CD4-positive, CD25-positive, alpha-beta regulatory T cell (primary cell): ENCODE measurements at places on chromosomes 2 and 18.

DNA sequence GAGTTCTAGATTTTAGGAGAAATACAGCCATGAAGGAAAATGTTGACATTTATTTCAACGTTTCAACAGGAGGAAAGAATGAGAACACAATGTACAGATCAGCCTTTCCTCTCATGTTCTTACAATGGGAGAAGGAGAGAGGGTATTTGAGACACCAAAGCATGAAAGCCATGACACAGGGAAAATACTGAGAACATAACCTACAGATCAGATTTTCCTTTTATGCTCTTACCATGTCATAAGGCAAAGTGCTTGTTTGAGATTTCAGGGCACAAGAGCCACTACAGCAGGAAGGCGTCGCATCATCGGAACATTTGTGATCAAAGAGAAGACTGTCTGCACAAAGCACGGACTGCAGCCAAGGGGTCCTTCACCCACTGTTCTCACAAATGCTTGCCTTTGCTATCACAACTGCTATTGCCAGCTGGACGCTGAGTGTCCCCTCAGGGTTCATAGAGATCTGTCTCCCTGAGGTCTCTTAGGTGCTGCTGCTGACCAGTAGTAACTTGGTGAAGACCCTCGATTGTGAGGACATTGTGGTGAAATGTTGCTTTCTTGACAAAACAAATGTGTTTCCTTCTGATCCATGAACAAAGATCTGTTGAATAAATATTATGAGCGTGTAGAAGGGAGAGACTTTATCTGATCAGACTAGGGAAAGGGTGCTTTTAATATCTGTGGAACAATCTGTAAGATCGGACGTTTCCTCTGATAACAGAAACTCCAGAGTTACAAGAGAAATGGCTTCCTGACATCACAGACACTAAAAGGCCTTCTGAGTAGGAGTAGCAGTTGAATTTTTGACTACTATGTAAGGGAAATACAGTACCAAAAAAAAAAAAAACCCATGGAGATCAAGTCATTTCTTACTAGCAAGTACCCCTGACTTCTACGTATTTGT lies 6.4 kb upstream of the IL1RL1 start:
- DNase-seq: no peak

DNA sequence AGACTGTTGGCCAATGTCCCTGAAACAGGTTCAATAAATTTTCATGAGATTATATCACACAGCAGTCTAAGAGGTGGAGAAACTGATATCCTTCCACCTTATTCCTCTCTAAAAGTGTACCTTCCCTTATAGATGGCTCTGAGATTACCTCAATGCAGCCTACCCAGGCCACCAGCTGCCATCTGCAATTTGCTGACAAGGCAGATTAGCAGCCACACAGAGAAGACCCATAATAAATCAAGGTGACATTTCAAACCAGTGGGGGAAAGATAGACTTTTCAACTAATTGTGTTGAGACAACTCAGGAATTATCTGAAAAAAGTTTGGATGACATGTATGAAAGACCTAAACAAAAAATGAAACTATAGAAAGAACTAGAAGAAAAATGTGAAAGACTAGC lies 43.2 kb downstream of the ZBTB7C start:
- DNase-seq: no peak

- no peak for DNase-seq
Observed at GRCh38 chr2:228786901-228787300, 484.2 kb downstream of the PID1 start.

DNA sequence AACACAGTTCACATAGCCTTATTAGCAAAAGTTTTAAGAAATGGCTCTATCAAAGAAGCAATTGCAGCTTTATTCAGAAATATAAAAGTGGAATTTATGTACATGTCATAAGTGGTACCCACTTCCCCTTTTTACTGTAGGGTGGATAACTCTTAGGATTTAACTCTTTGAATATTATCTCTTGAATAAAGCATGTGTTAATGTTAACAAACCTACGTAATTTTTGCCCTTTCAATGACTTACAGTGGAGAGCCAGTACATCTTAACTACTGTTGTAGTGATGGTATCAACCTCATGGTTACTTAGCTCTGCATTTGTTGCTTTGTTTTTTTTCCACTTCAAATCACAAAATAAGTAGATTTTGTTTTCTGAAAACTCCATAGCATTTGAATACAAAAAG lies 8.8 kb downstream of the NABP1 start:
- no peak for DNase-seq

DNA sequence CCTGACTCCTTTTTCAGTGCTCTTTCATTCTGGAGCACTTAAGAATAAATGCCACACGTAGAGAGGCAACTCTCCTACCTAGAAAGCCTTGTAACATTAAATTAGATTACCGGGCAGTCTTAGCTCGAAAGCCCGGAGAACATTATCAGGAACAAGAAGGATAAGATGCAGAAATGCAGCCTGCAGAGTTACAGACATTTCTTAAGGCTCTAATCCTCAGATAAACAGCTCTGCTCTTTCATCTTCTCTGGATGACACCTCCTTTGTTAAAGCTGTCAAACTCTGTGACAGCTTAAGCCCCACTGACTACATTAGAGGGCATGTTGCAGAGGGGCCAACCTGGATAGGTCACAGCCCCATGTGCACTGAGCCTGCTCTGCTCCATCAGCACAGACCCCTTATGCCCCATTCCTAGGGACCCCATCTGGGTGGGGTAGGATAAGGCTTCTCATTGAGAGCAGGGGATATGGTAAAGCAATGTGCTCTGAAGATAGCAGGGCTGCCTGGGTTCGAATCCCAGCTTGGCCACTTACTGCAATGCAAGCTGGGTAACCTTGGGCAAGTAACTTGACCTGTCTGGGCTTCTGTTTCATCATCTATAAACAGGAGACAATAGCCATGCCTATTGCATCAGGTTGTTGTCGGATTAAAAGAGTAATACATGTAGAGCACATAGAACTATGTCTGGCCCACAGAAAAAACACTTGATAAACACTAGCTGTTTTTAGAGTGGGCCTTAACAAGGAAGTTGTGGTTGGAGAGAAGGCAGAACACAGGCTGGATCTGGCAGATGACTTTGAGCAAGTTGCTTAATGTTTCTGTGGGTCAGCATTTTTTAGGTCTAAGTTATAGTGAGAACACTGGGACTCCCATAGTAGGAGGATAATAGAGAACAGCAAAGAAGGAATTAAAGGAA lies 111.4 kb downstream of the THNSL2 start:
- no peak for DNase-seq

DNA sequence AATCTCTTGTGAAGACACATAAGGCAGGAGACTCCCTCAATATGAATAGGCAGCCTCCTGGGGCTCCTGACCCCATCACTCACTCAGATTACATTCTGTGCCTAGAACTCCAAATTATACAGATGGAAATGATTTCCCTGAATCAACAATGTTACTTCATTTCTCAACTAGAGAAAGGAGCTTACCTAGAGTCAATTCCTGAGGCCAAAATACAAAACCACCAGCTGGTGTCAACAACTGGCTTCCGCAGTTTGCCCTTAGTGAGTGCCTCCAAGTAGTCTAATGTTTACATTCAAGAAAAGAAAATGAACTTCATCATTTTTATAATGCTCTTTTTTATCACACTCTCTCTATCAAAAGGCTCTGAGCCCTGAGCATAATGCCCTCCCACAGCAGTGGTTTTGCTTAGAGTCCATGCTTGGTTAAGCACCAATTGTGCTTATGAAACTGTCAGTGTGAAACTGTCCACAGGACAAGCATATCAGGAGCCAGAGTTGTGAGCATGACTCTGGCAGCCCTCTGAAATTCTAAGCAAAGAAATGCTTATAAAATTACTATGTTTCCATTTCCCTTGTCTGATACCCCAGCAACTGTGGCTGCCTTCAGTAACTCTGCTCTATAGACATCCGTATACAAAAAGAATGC lies 305.7 kb upstream of the PKDCC start:
- no peak for DNase-seq

DNA sequence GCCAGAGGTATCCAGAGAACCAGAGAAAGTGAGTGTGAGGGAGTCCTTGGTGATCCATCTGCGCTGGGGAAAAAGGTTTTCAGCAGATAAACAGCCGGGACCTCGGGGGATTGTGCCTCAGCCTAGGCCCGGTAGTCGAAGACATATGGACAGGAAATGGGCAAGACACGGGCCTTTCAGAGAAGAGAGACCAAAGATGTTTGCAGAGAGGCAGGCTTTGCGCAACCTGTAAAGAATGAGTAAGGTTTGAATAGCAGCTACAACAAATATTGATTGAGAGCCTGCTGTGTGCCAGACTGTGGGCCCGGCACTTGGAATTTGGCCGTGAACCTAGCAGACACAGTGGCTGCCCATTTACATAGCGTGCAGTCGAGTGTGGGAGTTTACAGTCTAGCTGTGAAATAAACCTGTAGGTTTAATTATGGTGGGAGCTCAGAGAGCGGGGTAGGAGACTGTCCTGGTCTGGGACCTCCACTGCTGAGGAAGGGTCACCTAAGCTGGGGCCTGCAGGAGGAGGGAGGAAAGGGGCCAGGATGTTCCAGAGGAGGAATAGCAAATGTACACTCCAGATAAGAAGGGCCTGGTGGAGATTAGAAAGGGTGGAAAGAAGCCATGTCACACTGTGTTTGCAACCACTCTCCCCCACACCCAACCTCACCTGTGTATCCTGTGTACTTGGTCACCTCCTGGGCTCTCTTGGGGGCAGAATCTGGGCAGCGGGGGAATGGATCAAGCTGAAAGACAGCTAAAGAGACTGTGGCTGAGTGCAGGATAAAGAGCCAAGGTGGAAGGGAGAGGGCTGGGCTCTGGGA lies 3.0 kb downstream of the SH2D6 start:
- no peak for DNase-seq

DNA sequence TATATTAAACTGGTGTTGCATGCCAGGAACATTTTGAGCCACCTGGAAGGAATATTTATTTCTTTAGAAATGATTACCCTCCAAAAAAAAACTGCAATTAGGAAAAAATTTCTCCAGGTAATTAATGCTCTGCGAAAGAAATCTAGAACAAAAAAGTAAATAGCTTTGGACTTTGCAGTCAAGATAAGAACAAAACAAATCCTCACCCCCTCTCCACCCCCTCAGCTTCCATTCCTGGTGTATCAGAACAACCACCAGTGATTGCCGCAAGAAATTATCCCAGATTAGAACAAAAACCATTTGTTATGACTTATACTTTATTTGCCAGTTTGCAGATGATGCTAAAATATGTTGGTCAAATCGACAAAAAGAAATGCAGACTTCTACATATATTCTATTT lies 17.0 kb upstream of the TCF7L1 start:
- DNase-seq: no peak

DNA sequence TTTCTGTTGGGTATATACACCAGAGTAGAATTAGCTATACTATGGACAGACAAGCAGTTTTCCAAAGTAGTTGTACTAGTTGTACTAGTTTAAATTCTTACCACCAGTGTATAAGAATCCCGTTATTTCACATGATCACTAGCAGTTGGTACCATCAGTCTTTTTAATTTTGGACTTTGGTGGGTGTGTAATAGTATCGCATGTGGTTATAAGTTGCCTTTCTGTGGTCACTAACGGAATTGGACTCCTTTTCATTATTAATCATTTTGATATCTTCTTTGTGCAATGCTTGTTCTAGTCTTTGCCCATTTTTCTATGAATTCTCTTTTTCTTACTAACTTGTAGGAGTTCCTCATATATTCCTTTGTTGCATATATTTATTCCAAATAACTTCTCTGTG lies 89.8 kb downstream of the ASXL2 start:
- no peak for DNase-seq
